ENCODE measurements at places on chromosomes 13 and 19. TPM values are rescaled to one million over a fixed set of nuclear protein-coding genes. Genes with fewer than 3 reads are reported as not detected.

GRCh38 chr19:28349604-28350003 is 863.3 kb downstream of the UQCRFS1 start:
- no peak for DNase-seq

DNA sequence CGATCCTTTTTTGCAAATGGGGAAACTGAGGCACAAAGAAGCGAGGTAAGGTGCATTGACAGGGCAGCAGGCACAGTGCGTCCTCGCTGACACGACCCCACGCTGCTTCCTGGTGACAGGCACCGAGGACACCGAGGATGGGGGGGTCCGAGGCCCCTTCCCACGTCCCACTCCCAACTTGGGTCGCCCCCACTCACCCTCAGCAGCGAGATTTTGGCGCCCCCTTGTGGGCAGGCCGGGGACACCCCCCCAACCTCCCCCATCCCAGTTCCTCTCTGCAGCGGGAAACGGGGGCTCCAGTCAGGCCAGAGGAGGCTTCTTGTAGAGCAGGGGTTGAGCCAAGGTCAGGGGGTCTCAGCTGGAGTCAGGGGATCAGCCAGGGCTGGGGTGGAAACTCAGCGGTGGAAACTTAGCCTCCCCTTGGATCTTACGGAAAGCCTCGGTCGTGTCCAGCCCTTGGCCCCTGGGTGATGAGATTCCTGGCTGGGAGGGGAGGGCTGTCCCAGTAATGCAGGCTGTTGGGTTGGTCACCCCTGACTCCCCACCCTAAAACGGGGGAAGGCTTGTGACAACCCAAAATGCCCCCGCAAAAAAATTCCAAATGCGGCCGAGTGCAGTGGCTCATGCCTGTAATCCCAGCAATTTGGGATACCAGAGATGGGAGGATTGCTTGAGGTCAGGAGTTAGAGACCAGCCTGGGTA is 8.2 kb downstream of the SMIM24 start:
- no peak for DNase-seq

DNA sequence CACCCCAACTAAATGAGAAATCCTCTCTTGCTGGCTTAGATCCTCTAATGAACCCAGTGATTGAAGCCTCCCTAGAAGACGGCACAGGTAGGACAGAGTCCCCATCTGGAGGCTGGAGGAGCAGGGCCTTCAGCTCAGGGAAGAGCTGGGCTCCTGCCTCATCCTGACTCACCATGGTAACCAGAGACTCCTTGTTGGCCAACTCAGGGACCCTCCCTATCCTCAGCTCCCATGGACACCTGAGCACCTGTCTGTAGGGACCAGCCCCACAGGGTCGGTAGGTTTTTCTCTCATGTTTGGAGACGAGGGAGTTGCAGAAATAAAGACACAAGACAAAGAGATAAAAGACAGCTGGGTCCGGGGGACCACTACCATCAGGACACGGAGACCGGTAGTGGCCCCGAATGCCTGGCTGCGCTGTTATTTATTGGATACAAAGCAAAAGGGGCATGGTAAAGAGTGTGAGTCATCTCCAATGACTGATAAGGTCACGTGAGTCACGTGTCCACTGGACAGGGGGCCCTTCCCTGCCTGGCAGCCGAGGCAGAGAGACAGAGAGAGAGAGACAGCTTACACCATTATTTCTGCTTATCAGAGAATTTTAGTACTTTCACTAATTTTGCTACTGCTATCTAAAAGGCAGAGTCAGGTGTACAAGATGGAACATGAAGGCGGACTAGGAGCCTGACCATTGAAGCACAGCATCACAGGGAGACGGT is 26.6 kb downstream of the SIGLEC7 start:
- DNase-seq: no peak

- no peak for DNase-seq
These were observed 10.2 kb downstream of the COLGALT1 start for GRCh38 chr19:17565611-17566010.

GRCh38 chr19:46493236-46494145 is 2.2 kb downstream of the PNMA8B start:
- no peak for DNase-seq

The CD37 gene
- not detected for total RNA-seq

DNA sequence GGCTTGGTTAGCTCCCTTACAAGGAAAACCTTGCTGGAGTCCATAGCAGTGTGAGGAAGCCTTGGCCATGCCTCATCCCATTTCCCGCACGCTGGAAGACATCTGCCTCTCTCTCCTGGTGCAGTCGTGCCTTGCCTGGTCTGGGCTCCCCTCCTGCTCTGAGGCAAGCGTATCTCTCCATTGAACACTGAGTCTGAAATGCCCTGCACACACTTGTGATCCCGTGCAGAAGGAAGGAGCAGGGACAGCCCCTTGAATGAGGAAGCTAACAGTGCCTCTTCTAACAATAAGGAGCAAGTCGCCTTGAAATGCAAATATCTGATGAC is 407 bp upstream of the ZNF440 start:
- no peak for DNase-seq

The CGB7 gene
- not detected for total RNA-seq

The ANGPTL8 gene
- not detected for total RNA-seq

The ACP5 gene
- not detected for total RNA-seq

DNA sequence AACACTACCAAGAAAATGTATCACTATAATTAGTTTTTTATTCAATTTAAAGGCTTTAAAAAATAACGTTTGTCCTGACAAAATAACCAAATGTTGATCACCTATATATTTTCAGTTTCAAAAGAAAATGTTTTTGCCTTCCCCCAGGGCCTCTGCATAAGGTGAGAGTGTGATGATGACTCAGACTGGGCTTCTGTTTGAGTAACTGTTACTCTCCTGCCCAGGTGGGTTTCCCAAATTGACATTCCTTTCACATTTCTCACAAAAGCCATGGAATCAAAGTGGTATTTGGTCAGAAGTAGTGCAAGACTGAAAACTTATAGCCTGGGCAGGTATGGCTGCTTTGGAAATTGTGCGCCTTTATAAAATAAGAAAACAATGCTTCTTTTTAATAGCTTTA is 180.6 kb downstream of the COG6 start:
- DNase-seq: no peak

DNA sequence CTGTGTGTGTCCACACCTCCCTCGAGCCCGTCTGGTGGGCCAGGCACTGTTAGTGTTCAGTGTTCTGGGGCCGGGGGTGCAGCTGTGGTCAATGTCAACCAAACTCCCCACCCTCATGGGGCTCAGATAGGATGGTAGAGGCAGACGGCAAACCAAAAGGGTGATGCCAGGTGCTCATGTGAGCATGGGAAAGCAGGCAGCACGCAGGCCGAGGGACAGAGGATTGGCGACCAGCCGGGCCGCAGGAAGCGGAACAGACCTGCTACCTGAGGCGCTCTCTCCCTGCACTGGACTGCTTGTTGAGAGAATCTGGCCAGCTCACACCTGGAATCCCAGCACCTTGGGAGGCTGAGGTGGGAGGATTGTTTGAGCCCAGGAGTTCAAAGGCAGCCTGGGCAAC is 29.1 kb downstream of the DHX34 start:
- no peak for DNase-seq

GRCh38 chr19:13160557-13160956 is 10.3 kb downstream of the IER2 start:
- DNase-seq: peak; percentile 81

The KLHL1 gene
- total RNA-seq: not detected

DNA sequence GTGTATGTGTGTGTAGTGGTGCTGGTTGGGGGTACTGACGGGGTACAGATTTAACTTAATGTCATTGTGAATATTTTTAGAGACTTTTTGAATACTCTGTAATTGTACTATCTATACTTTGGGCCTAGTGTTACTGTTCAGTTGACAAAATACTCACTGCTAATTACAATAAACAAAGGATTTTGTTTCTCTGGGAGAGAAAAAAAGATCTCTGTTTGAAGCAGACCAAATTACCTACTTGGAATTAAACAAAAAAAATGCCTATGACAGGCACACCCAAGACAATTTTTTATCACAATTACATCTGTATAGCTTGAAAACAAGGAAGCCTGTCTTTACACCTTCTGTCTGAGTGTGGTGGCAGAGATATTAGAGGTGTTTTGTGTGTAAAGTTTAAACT is 45.1 kb downstream of the OLFM4 start:
- no peak for DNase-seq

The CRX gene
- total RNA-seq: not detected

GRCh38 chr13:77789376-77789775 is 91.9 kb downstream of the SLAIN1 start:
- DNase-seq: no peak

The POLR2E gene
- 128 TPM for total RNA-seq

DNA sequence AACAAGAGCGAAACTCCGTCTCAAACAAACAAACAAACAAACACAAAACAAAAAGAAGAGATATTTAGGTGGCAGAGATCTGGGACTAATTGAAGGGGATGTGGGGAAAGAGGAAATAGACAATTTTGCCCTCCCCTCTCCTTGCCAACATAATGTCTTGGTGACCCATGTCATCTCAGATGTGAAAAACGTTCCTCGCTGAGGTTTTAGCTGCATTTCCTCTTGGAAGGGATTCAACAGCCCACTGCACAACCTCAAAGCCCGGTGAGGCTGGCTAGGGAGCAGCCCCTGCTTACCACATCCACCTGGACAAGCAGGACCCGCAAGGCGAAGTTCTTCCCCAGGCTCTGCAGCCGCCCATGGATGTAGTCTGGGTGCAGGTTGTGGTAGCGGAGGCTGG is 4.9 kb downstream of the ERCC1 start:
- DNase-seq: no peak

DNA sequence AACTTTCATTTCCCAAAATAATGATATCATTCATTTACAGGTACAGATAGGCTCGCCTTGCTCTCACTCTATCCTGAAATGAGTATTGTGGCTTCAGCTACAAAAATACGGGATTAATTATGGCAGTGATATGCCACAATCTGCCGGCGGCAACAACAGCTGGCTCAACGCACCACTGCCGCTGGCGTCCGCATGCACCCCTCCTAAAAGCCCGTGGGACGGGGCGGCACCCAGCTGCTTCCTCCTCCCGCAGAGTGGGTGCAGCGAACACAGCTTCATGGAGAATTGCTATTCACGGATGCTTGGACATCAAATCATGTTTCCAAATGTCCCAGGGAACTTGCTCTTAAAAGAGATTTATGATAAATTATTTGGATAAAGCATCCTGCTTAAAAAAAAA is 266.8 kb downstream of the TEX29 start:
- DNase-seq: no peak

The LSM7 gene
- total RNA-seq: 259 TPM

The RAB3A gene
- 0.99 TPM for total RNA-seq

The KASH5 gene
- not detected for total RNA-seq

The TINCR gene
- 0.10 TPM for total RNA-seq

DNA sequence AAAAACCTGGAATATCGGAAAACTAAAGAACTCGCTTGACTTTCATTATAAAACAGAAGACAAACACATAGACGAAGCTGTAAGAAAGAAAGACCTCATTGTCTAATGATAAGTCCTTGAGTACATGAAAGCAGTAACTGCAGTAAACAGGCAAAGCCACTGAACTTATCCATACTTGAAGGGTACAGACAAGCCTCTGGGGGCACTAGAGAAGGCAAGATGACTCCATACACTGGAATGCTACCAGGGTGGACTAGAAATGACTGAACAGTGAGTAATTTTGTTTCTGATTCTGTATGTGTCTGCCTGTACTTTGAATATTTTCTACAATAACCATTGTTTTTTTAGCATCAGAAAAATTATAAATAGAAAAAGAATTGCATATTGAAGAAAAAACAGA is 507.9 kb downstream of the UQCRFS1 start:
- DNase-seq: peak; percentile 70

The LGALS14 gene
- total RNA-seq: not detected

The NTF4 gene
- total RNA-seq: not detected

DNA sequence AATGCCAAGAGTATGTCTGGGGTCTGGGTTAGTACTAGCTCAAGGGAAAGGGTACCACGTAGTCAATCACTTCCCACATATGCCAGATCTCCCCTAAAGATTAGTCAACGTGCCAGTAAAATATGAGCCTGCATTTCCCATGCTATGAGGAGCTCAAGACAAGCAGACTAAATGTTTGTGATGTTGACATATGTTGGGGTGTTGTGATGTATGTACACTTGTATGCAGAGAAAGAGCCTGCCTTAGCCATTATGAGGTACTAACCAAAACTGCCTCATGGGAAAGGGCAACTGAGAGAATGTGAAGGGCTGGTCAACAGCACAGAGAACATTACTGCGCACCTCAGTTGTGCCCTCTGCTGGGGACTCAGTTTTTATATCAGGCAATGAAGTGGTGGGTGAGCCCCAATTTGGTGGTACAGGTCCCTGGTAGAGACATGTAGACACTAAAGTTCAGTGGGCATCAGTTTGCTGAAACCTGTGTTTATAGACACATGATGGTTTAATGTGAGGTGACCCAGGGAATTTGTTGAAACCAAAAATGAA is 287.0 kb downstream of the DCT start:
- peak; percentile 10 for DNase-seq

The MARCHF2 gene
- 60.2 TPM for total RNA-seq

DNA sequence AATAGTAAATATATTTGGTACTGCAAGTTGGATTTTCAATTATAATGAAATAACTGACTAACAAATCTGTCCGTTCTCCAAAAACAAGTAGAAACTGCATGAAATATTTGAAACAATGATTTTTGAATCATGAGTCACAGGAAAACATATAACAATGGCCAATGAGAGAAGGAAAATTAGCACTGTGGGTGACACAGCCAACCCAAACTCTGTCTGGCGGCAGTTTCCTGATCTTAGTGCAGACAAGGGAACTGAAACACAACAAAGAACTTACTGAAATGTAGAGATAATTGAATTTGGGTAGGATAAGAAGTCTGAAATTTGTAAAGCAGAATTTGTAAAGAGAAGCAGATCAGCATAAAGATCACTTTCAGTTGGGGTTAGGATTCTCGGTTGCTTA is 2743.3 kb upstream of the PCDH20 start:
- peak; percentile 22 for DNase-seq

The TEX29 gene
- not detected for total RNA-seq

DNA sequence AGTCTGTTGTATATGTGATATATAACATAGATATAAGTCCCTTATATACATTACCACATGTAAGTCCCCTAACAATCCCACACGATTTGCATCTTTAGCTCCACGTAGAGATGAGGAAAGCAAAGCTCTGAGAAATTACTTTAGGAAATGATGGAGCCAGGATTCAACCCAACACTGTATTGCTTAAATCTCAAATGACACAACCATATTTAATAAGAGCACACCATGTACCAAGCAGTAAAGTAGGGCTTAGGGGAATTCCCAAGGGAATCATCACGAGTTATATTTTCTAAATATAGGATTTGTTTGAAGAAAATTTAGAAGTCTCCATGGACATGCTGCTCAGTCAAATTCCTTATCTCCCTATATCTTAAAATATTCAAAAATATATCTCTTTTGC is 61.3 kb upstream of the POMP start:
- no peak for DNase-seq

GRCh38 chr19:17570791-17571190 is 15.3 kb downstream of the COLGALT1 start:
- no peak for DNase-seq

The GNG14 gene
- total RNA-seq: not detected

All from MG63 (cell line).